Activated T-helper 17 cell treated with anti-CD3 and anti-CD28 coated beads, Interleukin-2, amount 50 U/mL, for 72 hours (primary cell): ENCODE measurements at places on chromosomes 16 and 17. TPM values are rescaled to one million over a fixed set of nuclear protein-coding genes. Genes with fewer than 3 reads are reported as not detected.

- ATAC-seq, result no peak
Measured at GRCh38 chr16:67257486-67258160, 8.8 kb downstream of the SLC9A5 start.

GRCh38 chr16:12063004-12063395 lies 86.5 kb downstream of the SNX29 start:
- no peak for ATAC-seq

The VTN gene
- 0.16 TPM for total RNA-seq

DNA sequence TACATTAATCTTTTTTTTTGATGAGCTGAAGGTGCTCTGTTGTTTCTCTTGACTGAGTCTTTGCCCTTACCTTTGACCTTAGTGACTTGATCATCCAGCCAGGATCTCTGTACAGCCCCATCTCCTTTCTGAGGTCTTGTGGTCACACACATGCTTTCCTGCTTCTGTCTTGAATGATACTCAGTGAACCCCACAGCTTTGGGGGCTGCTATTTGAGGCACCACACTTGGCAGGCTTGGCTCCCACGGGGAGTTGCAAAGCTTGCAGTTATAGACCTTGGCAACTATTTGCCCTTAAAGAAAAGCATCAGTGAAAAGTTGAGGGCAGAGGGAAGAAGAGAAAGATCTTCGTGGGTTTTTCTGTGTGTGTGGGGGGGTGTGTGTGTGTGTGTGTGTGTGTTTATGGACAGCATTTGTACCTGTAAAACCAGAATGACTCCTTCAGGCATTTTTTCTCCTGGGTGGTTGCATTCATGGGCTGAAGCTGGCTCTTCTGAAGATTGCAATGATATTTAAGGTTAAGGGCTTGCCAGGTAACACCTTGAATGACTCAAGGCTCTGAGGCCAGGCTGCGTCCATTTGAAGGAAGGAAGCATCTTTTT lies 101.6 kb downstream of the MSI2 start:
- ATAC-seq, result peak; percentile 85

GRCh38 chr17:5705081-5705875 lies 121.0 kb upstream of the NLRP1 start:
- ATAC-seq, result no peak

DNA sequence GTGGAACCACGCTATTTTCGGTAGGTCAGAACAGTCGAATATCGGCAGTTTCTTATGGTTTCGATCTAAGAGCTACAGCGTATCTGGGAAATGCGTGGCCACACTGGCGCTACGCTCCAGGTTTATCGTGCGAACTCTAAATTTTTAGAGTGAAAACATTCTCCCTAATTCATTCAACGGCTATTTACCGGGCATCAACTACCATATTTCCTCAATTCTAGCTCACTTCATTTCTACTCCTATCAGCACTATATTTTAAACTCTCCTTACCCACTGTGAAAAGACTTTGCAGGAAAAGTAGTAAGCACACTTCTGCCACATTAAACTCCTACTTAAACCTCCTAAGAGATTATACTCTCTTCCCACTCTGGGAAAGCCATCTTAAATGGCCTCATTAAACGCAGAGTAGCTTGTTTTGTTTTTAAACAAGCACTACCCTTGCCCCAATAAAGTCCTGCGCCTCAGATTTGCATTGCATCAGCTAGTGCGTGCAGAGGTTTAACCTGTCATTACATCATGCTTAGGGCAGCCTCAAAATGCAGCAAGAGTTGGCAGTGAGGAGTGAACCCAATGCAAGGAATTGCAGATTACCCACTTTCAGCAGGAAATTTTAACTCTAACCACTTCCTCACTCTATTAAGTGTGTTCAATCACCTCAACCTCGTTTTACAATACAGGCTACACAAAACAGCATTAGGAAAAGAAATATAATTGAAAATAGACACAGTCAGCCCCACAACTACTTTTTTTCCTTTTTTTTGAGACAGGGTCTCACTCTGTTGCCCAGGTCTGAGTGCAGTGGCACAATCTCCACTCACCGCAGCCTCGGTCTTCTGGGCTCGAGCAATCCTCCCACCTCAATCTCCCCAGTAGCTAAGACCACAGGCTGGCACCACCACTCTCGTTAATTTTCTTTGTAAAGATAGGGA lies 18.8 kb downstream of the SIAH1 start:
- peak; percentile 73 for ATAC-seq

GRCh38 chr16:70257391-70257790 lies 5.7 kb upstream of the EXOSC6 start:
- ATAC-seq, result no peak

The CDC6 gene
- 101 TPM for total RNA-seq

The MMP28 gene
- not detected for total RNA-seq

- no peak for ATAC-seq
Measured at GRCh38 chr16:88816736-88817535, 5.2 kb upstream of the APRT start.

The HBM gene
- total RNA-seq, result not detected

- ATAC-seq, result no peak
Measured at GRCh38 chr17:39735882-39736281, 1.9 kb upstream of the GRB7 start.

GRCh38 chr16:88651276-88651988 lies 579 bp upstream of the CYBA start:
- ATAC-seq, result peak; percentile 93

GRCh38 chr17:31275116-31275515 lies 21.9 kb downstream of the OMG start:
- ATAC-seq, result no peak

DNA sequence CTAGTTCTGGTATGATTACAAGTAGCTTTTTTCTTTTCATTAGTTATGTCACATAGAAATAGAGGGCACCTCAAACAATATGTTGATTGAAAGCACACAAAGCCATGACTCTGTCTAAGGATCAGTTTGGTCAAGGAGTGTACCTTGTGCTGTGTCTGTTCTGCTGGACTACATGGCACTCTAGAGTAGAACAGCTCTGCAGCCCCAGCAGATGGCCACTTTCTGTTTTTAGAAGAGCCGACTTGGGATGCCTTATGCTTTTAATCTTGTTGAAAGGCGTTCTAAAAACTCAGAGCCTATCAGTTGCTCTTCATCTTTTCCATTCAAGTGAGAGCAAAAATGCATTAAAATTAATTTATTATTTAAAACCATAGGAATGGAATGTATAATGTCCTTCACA lies 49.3 kb upstream of the CA10 start:
- no peak for ATAC-seq

GRCh38 chr16:51607201-51607651 lies 456.2 kb upstream of the SALL1 start:
- ATAC-seq, result no peak

DNA sequence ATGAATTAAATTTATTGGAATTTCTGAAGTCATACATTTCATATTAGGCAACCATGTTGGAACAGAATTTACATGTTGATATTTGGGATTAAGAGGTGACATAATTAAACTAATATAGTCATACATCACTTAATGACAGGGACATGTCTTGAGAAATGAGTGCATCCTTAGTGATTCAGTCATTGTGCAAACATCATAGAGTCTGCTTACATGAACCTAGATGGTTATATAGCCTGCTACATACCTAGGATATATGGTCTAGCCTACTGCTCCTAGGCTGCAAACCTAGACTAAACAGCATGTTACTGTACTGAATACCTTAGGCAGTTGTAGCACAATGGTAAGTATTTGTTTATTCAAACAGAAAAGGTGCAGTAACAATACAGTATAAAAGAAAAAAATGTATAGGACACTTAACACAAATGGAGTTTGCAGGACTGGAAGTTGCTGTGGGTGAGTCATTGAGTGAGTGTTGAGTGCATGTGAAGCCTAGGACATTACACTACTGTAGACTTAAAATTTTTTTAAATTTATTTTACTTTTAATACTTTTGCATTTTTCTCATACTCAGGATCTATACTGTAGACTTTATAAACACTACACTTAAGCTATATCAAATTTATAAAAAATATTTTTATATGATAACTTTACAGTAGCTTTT lies 85.6 kb downstream of the OMG start:
- no peak for ATAC-seq

DNA sequence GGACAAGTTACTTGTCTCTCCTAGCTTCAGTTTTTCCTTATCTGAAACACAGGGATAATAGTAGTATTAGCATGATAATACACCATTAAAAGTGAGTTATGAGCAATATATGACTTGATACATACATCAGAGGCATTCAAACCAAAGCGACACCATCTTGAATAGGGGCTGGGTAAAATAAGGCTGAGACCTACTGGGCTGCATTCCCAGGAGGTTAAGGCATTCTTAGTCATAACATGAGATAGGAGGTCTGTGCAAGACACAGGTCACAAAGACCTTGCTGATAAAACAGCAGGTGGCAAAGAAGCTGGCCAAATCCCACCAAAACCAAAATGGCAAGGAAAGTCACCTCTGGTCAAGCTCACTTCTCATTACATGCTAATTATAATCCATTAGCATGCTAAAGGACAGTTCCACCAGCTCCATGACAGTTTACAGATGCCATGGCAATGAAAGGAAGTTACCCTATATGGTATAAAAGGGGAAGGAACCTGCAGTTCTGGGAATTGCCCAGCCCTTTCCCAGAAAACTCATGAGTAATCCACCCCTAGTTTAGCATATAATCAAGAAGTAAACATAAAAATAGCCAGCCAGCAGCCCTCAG lies 37.2 kb upstream of the HS3ST3A1 start:
- ATAC-seq, result peak; percentile 47

DNA sequence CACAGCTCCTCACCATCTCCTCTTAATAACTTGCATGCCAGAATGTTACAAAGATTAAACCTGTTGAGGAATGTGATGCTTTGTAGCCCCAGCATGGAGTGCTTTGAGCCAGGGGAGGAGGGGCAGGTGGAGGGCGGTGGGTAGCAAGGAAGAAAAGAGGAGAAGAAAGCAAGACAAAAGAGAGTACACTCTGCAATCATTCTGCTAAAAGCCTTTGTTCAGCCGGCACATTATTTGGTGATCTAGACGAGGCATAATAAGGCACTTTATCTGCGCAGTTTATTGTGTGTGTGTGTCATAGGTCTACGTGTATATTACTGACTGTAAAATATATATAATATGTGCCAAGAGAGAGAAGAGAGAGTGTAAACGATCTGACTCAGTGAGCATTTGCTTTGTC lies 139.1 kb downstream of the SOX9 start:
- ATAC-seq, result no peak

GRCh38 chr16:87957296-87958094 lies 6.3 kb downstream of the BANP start:
- ATAC-seq, result no peak

DNA sequence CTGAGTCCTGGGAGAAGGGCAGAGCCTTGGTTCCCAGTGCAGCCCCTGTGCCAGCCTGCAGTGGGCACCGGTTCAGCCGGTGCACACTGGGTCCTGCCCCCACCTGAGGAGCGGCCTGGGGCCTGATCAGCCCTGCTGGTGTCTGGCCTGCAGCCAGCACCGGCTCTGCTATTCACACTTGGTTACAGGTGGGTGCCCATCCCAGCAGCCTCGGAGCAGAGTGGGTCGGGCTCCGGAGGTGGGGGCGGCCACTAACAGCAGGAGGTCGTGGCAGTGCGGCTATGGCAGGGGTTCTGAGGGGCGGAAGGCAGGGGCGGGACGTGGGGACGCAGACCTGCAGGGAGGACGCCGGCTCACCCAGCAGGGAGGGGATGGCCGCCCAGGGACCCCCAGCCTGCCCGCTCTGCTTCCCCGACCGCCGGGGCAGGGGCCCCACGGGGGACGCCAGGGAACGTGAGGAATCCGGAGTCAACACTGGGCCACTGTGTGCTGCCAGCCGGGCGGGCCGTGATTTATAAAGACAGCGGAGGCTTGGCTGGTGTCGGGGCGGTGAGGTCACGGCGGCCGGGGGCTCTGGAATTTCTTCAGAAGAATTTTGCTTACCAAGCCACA lies 20.3 kb downstream of the METRNL start:
- ATAC-seq, result peak; percentile 13

DNA sequence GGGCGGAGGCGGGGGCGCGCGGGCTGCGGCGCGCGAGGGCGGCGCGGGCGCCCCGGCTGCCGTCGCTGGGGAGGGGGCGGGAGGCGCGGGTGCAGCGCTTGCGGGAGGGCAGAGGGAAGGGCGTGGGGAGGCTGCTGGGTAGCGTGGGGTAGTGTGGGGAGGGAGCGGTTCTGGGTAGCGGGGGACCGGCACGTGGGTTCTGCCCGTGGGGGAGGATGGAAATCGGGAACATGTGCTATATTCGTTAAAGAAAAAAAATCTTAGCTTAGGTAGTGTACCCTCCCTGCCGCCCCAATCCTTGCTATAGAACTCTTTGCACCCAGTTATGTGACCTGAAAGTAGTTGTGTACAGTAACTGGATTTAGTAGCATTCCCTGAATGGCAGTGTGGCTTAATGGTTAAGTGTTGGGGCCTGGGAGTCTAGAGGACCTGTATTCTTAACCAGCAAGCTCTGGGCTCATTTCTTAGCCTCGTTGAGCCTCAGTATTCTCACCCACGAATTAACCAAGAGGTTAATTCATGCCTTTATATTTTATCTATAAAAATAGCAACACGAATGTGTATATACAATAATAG lies 646 bp downstream of the RABEP1 start:
- peak; percentile 44 for ATAC-seq

DNA sequence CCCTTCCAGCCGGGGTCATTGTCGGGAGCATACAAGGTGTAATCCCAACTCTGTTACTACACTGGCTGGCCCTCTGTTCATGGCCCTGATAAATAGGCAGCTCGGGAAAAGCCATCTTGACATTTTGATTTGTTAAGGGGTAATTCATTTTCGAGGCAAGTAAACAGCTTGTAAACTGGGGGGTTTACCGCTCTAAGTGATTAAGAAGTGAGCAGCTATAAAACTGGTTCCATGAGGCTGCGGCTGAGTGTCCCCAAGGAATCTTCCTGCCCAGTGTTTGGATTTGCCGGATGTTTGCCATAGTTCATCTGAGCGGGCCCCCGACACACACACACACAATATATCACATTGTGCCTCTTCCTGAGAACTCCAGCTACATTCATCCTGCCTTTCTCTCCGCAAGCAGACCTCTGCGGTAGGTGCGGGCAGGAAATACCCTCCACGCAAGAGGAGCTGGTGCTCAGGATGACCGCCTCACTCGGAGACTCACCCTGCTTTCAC lies 92.2 kb downstream of the SOCS1 start:
- ATAC-seq, result no peak

The MT1F gene
- total RNA-seq, result 3.1 TPM

- ATAC-seq, result no peak
Measured at GRCh38 chr17:41775394-41776226, 10.9 kb downstream of the JUP start.

DNA sequence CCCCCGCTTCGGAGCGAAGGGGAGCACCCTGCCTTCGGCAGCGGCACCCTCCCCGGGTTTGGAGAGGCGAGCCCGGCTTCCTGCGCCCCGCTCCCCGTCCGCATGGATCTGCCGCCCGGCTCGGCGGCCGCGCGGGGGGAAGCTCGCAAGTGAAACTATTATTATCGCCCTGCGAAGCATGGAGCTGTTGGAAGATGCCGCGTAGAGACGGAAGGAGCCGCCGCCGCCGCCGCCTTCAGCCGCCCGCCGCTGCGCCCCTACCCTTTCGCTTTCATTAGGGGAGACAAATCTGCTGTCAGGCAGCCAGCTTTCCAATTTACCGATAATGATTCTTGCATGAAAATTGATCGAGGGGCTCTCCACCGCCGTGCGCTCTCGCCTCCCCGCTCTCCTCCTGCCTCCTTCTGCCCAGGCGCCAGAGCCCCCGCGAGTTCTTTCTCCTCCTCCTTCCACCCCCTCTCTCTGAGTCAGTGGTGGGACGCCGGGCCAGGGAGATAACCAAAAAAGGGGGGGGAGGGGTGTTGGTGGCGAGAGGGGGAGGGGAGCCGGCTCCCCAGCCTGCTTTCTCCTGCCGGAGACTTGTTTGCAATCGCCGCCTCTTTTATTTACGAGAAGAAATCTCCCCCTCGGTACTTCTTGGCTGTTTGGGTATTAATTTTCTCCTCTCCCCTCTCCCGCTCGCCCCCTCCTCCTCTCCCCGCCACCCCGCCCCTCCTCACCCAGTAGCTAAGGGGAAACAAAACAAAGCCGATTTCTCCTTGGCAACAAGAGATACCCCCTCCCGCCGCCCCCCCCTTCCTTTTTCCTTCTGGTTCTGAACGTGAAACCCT lies 58.0 kb upstream of the GSE1 start:
- peak; percentile 37 for ATAC-seq
